ENCODE measurements at places on chromosomes 5 and 9.

DNA sequence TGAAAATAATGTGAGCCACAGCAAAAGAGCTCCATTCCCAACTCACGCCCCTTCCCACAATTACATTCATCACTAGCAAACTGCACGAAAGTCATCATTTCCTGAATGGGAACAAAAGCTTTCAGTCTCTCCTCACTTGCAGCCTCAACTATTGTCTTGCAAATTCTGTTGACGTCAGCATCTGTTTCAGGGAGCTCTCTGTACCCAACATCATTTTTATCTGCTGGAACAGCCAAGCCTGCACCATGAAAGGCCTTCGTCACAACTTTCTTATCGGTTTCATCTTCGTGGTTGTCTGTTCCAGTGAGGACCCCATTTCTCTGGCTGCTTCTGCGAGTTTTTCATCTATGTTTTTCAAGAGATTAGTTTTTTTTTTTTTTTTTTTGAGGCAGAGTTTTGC is 14.3 kb upstream of the RNF130 start:
- no peak for DNase-seq

- no peak for DNase-seq
Observed at GRCh38 chr5:95449460-95449859, 58.3 kb downstream of the FAM81B start.

DNA sequence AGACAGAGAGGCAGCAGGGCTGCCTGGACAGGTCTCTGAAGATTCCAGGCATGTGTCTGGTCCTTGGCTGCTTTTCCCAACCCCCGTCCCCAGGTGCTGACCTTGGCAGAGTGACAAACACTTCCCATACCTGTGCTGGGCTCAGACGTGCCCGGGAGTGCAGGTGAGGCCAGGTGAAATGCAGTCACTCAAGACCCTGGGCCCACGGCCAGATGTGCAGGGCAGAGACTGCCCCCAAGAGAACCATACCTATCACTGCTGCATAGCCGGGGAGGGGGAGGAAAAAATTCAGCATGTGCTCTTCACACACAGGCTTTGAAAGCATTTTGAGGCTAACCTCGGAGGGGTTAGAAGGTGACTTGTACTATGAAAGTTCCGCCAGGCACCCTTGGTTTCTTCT is 22.6 kb downstream of the CCNJL start:
- no peak for DNase-seq

DNA sequence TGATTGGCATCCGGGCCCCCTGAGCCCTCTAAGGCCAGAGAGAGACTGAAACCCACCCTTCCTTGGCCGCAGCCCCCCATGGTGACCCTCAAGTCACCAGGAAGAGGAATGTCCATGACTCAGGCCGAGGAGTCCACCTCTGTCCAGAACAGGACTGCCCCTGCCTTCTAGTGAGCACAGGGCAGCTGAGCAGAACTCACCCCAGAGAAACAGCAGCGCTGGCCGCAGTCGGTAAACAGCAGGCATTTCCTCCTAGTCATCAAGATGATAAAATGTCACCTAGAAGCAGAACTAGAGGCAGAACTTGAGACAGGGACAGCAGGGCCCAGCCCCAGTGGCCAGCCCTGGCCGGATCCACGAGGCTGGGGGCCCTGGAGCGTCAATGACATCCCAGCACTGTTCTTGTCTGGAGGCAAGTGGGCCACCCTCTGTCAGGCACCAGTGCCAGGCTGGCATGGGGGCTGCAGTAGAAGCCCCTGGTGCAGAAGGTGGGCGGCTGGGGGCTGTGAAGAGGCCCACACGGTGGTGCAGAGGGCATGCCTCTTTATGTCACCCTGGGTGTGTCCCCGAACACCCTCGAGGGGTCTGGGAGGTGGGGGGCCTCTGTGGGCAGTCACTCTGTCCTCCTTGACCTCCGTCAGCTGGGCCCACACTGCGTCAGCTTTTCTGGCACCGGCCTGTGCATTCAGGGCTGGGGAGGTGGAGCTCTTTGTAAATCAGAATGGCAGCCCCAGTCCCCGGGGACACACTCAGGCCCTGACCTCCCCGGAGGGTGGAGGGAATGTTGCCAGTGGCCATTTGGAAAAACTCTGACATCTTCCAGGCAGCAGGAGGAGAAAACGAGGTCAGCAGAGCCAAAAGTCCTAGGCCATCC is 83.0 kb downstream of the NTNG2 start:
- DNase-seq = peak; percentile 42

- peak; percentile 47 for DNase-seq
Observed at GRCh38 chr5:17224858-17225511, 7.6 kb downstream of the BASP1 start.

- DNase-seq = peak; percentile 71
Observed at GRCh38 chr5:923281-923873, 30.7 kb downstream of the TRIP13 start.

- no peak for DNase-seq
Observed at GRCh38 chr5:115623658-115624057, 2.2 kb downstream of the TMED7 start.

- no peak for DNase-seq
Observed at GRCh38 chr9:26325444-26325829, 567.2 kb downstream of the CAAP1 start.

GRCh38 chr5:57298985-57299491 is 125.2 kb downstream of the GPBP1 start:
- peak; percentile 89 for DNase-seq

All from fibroblast of villous mesenchyme (primary cell).